Mucosa of descending colon (tissue), 3 donors: ENCODE measurements at places on chromosomes 1 and 21. TPM values are rescaled to one million over a fixed set of nuclear protein-coding genes. Genes with fewer than 3 reads are reported as not detected.

- no peak for DNase-seq
These were observed 9.0 kb upstream of the LDLRAP1 start for GRCh38 chr1:25534410-25534788.

- no peak for DNase-seq
These were observed 453 bp downstream of the TFF3 start for GRCh38 chr21:42314616-42315295.

GRCh38 chr1:222798975-222799374 is 15.9 kb upstream of the DISP1 start:
- DNase-seq = no peak

The SPRR2G gene
- not detected for total RNA-seq

DNA sequence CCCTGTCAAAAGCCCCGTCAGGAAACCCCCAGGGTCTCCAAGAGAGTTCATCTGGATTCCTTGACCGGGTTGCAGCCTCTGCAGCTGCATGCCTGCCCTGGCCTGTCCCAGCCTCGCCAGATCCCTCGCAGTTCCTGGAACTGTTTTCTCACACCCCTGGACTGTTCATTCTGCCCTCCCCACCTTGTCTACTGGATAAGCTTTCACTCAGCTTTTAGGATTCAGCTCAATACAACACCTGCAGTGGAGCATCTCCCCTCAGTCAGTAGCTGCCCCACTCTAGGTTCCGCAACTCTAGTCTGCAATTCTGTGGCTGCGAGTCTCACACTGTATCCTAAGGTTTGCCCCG is 67.2 kb downstream of the FAM163A start:
- no peak for DNase-seq

DNA sequence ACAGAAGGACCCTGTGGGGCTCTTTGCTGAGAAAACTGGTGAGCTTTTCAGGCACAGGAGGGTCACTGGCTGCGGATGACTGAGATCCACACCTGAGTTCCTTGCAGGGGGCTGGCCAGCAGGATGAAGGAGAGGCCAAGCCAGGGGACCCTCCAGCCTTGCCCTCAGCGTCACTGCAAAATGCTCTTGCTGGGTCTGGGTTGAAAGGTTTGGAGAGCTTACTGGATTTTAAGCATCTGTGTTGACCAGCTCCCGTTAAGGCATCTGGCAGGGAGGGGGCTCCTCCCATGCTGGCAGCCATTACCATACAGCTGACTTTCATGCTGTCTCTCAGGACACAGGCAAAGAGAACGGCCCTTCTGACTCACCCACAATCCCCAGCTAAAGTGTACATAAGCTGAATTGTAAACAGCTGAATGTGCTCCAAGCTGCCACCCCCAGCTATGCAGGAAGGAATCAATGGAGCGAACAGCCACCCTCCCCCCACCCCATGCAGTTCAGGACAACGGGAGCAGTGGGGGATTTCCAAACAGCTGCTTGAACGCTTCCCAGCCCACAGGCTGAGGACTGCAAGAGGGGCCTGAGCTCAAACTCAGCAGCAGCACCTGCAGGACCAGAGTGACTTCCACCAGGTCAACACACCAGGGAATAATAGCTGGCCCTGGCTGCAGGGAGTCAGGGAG is 21.3 kb upstream of the A3GALT2 start:
- peak; percentile 84 for DNase-seq

DNA sequence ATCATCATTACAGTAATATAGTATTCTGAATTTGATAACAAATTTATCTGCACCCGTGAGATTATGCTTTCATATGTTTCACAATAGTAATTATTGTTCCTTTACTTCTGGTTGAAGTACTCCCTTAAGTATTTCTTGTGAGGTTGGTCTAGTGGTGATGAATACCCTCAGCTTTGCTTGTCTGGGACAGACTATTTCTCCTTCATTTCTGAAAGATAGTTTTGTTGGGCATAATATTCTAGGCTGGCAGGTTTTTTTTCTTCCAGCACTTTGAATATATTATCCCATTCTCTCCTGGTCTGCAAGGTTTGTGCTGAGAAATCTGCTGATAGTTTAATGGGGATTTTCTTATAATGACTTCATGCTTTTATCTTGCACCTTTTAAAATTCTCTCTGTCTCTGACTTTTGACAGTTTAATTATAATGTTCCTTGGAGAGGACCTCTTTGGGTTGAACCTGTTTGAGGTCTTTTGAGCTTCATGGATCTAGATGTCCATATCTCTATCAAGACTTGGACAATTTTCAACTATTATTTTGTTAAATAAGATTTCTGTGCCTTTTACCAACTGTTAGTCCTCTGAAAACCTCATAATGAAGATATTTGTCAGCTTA is 371.5 kb upstream of the VAMP3 start:
- no peak for DNase-seq

The MAB21L3 gene
- total RNA-seq = 4.7 TPM

The FOXO6 gene
- 2.0 TPM for total RNA-seq

- DNase-seq = no peak
These were observed 3.3 kb upstream of the C2CD2 start for GRCh38 chr21:41956926-41957729.

The DIO1 gene
- total RNA-seq = not detected

DNA sequence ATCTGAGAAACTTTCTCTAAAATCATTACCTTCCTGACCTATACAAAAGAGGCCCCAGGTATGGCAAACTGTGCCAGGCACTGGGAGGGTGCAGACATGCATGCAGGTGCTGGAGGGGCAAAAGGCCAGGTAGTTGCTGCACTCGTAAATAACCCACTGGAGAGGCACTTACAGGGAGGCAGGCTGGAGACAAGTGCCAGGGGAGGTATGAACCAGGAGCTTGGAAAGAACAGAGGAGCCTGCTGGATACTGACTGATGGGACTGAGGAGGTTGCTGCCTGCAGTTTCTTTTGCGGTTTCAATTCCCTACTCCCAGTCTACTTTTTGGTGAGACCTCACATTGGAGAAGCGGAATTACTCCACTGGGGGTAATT is 113.9 kb downstream of the DSCAM start:
- DNase-seq = no peak

GRCh38 chr1:86860020-86860419 is 53.9 kb downstream of the SELENOF start:
- DNase-seq = no peak

GRCh38 chr1:85259912-85260274 is 431 bp upstream of the C1orf52 start:
- no peak for DNase-seq

DNA sequence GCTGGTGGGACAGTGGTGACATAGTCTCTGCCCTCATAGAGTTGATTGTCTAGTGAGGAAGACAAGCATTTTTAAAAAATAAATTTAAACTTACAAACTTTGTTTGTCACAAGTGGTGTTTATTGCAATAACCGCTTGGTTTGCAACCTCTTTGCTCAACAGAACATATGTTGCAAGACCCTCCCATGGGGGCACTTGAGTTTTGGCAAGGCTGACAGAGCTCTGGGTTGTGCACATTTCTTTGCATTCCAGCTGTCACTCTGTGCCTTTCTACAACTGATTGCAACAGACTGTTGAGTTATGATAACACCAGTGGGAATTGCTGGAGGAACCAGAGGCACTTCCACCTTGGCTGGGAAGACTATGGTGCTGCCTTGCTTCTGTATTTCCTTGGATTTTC is 58.4 kb downstream of the LAMC2 start:
- peak; percentile 42 for DNase-seq

DNA sequence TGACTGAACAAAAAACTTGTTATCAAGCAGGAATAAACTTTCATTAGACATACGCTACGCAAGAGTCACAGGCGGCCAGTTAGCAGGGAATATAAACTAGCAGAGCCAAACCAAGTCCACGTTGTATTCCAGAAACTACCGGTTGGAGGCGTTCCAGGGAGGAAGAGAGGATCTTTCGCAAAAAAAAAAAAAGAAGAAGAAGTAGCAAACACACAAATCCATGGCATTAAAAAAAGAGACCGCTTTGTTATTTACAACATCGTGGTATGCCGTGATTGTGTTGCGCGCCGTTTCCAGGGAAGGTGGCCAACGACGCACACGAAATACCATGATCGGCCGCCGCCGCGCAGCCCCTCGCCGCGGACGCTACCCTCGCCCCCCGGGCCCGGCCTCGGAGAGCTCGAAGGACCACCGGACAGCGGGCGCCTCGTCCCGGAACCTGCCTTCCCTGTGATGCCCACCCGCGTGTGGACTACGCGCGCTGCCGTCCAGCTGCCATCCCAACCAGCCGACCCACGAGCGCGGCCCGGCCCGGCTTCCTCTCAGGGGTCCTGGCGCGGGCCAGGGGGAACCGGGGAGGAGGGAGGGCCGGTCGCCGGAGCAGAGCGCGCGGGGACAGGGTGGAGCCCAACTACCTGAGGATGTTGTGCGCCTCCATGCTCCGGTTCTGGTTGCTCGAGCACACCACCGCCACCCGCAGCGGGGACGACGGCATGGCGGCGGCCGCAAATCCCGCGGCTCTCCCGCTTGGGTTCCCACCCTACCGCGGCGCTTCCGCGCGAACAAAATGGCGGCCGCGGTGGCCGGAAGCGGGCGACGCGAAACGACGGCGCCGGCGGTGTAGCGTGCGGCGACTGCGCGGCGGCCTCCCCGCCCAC is 581 bp downstream of the SSU72 start:
- DNase-seq = peak; percentile 83

The FAM110D gene
- total RNA-seq = 0.78 TPM

- no peak for DNase-seq
These were observed 24.0 kb downstream of the COQ8A start for GRCh38 chr1:226964068-226964425.

DNA sequence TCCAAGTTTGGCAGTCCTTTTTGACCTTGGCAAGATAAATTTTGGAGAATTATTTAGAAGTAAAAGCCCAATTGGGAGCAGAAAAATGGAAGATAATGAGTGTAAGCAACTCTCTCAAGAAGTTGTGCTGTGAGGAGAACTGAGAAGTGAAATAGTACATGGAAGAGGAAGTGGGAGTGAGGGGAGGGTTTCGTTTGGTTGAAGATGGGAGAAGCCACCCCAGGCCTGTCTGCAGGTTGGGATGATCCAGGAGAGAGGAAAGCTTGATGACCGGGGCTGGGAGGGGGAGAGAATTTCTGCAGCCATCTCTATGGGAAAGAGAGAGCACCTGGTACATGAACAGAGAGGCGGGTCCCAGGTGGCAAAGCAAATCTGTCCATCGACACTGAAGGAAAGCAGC is 8.6 kb upstream of the RCAN1 start:
- DNase-seq = no peak

DNA sequence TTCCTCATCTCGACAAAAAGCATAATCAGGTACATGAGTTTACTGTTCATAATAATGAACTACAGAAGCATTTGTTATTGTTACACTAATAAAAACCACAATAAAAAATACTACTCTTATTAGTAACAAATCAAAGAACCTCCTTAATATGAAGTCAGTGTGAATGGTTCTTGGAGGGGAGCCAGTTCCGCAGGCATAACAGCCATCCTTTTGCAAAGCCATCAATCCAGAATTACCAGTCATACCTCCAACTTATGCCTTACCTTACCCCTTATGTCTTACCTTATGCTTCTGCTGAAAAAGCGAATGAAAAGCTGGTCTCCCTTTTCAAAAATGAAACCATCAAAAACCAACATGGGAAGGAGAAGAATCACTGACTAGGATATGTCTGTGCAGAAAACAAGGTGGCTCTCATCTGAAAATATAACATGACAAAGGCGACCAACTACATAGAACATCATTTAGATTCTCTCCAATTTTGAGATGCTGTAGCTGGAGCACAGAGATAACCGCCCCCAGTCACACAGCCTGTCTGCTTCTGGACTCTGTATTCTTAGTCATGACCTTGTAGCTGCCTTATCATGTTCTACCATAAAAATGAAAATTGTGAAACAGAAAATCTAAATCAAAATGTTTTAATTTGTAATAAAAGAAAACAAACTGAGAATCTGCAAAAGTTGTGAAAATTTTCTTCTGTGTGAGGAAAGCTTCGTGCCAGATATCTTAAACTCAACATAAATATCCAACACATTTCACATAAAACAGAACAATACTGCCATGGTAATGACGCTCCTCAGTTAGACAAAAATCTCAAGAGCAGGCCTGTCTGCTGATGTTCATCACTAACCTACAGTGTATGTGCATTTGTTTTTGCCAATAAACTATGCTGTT is 438.2 kb downstream of the SMYD3 start:
- no peak for DNase-seq

DNA sequence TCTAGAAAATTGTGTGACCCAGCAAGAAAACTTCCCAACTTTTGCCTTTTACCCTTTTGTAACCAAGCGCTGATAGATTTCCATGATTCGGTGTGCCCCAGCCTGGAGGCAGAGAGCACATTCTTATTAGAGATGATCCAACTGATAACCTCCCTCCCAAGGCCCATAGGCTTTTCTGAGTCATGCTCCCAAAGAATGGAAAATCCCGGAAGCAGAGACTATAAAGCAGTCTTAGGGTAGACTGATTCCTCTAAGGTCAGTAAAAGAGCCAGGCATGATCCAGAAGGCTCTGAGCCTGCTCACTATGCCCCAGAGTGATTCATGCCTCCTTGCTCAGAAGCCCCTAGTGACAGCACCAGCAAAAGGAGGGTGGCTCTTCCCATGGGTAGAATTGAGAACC is 4.3 kb downstream of the CAMK1G start:
- DNase-seq = no peak

The CHIA gene
- total RNA-seq = not detected
